Activated naive CD4-positive, alpha-beta T cell treated with Interleukin-2 at 50 U/mL for 16 hours (primary cell): ENCODE measurements at places on chromosomes 5 and 9.
A peak's percentile ranks its signal among the peaks of the same experiment; 100 is the strongest.

- DNase-seq, result no peak
Measured at GRCh38 chr5:87258507-87258906, 9.2 kb upstream of the RASA1 start.

- DNase-seq, result no peak
Measured at GRCh38 chr9:116877072-116877471, 190.0 kb downstream of the TRIM32 start.

- DNase-seq, result no peak
Measured at GRCh38 chr5:160289356-160289651, 23.1 kb downstream of the CCNJL start.

DNA sequence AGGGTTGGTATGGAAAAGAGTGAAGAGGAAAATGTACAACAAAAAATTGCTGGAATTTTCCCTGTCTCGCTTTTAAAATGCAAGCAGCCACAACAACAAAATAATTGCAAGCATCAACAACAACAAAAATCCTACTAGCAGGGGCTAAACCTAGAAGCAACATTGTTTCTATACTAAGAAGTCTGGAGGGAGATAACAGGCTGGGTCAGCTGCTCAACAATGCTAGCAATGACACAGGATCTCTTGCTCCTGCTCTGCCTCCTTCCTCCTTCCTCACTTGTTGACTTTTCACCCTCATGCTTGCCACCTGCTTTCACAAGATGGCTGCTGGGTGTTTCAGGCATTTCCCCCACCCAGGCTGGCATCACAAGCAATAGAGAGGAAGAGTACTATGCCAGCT lies 7.6 kb upstream of the AOPEP start:
- DNase-seq, result no peak

GRCh38 chr9:17905781-17906175 lies 326.9 kb downstream of the SH3GL2 start:
- DNase-seq, result no peak

- DNase-seq, result no peak
Measured at GRCh38 chr5:141680751-141681201, 1.3 kb downstream of the ARAP3 start.

- DNase-seq, result no peak
Measured at GRCh38 chr9:38154501-38155421, 85.7 kb upstream of the SHB start.

- no peak for DNase-seq
Measured at GRCh38 chr5:100667161-100667630, 132.0 kb downstream of the FAM174A start.

DNA sequence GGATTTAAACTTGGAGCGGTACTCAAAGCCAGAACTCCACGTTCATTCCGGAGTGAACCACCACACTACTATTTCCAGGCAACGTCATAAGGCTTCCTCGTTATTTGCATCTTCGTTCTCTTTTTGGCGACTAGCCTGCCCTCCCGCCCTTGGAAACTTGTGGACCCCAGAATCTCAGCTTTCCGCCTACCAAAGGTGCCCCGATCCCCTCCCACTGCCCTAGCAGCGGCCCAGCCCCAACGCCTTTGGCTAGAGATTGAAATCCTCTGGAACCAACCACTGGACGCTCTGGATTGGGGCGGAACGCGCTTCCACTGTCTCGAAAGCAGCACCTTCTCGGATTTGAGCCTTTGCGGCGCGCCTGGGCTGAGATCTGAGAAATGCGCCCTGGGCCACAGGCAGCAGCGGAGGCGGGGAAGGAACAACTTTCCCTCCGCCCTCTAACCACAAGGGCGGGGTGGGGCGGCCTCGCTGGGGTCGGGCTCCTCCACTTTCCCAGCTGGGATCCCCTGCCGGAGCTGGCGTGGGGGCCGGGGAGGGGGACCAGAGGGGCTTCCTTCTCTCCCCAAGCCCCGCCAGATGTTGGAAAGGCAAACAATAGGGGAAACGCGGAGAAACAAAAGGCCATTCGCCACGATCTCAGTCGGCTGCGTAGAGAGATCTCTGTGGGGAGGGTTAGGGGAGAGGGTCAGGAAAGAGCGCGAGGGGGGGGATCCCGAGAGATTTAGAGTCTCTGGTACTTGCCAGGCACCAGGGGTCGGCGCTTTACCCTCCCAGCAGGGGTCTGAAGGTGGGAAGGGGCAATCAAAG lies 1.3 kb downstream of the MOB3B start:
- peak; percentile 51 for DNase-seq

GRCh38 chr5:176897263-176897662 lies 1.9 kb downstream of the HK3 start:
- no peak for DNase-seq

GRCh38 chr9:130181678-130182380 lies 9.6 kb downstream of the NCS1 start:
- DNase-seq, result no peak

GRCh38 chr5:83686251-83686650 lies 34.4 kb downstream of the HAPLN1 start:
- no peak for DNase-seq

DNA sequence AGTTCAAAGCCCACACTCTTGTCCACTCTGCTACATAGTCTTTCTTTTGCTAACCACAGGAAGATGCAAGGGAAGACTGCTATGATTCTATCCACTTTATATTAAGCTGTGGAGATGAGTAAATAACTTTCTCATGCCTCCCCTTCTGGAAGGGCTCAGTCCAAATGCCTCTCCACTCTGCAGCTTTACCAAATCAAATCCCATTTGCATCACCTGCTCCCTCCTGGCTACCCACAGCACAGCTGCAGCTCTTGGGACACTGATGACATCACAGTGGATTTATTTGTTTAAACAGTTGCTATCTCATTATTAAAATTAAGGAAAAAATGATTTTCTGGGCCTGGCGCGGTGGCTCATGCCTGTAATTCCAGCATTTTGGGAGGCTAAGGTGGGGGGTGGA lies 1544.9 kb upstream of the WWC1 start:
- no peak for DNase-seq

- no peak for DNase-seq
Measured at GRCh38 chr5:123882319-123882964, 370.5 kb downstream of the CSNK1G3 start.

- no peak for DNase-seq
Measured at GRCh38 chr9:3903906-3904305, 378.1 kb upstream of the RFX3 start.

GRCh38 chr5:121954086-121954485 lies 7.7 kb upstream of the SRFBP1 start:
- DNase-seq, result no peak

DNA sequence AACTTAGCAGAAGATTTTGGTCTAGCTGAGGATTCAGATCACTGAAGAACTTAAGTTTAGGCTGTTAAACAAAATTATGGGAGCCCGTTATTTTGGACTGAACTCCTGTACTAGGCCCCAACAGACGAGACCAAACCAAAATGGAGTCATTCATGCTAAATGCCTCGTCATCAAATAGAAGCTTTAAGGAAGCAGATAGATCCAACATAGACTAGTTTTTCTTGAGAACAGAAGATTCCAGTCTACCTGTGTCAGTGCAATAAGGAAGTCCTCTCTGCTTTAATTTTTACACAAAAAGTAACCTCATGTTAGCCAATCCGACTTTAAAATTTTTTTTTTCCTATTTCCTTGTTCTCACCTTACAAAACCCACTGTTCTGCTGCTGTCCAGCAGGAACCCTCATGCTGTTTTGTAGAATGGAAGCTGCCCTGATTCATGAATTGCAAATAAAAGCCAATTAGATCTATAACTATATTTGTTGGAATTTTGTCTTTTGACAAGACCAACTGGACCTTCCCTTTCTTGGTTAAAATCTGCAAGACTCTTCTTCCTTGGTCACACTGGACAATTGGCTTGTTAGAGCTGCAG lies 29.0 kb upstream of the GOLM1 start:
- no peak for DNase-seq

GRCh38 chr5:16160706-16161105 lies 18.9 kb downstream of the MARCHF11 start:
- no peak for DNase-seq

- DNase-seq, result no peak
Measured at GRCh38 chr5:2904956-2905355, 153.5 kb upstream of the IRX2 start.

- no peak for DNase-seq
Measured at GRCh38 chr5:3741374-3741770, 145.7 kb downstream of the IRX1 start.

DNA sequence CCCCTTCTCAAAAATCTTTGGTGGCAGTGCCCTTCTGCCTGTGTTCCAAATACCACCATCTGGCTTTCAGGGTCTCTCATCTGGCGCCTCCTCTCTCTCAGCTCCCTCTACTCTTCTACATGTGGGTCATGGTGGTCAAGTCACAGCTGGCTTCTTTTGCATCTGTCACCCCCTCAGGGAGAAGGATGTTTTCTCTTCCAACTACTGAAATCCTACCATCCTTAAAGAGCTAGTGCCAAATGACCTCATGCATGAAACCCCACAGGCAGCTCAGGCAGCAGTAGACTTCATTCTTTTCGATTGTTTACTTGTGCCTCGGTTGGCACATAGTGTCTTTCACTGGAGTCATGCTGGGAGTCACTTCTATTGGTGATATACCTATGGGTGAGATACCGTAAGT lies 219.2 kb downstream of the DCP2 start:
- DNase-seq, result no peak

DNA sequence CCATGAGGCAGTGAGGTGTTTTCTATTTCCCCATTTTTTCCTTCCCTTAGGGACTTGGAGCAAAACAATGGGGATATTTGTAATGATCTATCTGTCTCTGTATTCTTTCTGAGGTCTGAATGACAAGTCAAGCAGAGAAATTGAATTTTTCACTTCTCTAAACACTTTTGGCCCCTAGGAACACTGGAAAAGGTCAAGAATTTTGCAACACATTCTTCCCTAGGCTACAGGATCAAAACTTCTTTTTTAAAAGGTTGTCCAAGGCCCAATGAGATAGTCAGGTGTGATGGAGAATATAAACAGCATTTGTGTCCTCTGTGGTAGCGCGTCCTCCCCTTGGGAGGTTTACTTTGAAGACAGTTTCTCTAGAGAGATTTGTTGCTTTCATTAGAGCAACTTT lies 620.5 kb downstream of the TLR4 start:
- DNase-seq, result no peak

DNA sequence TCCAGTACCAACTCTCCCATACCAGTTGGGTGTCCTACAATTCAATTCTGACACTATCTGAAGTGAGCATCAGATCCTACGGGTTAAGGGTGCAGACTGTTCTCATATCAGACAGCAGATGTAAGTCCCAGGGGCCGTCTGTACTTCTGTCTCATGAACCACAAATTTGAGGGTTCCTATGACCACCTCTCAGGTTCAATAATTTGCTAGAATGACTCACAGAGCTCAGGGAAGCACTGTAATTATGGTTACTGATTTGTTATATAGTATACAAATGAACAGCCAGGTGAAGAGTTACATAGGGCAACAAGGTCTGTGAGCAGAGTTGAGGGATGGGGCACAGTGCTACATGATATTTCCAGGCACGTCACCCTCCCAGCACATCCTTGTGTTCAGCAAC lies 499.1 kb downstream of the DMAC1 start:
- DNase-seq, result no peak

DNA sequence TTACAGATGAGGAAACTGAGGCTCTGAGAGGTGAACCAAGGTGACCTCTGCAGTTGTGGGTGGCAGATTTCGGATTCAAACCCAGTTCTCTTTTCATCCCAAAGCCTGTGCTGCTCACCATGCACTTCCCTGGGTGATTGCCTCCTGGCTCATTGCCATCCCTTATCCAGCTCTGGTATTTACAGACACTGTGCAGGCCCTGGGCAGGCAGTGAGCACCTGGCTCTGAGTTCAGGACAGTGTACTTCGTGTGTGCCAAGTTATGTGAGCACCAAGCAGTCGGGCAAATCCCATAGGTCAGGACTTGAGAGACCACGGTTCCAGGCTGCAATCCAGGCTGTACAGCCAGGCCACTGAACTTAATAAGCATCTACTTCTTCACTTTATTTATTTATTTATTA lies 1.4 kb downstream of the LRSAM1 start:
- no peak for DNase-seq

GRCh38 chr5:10699987-10700386 lies 61.0 kb downstream of the DAP start:
- DNase-seq, result no peak

GRCh38 chr9:86549401-86549811 lies 195.2 kb upstream of the TUT7 start:
- no peak for DNase-seq

DNA sequence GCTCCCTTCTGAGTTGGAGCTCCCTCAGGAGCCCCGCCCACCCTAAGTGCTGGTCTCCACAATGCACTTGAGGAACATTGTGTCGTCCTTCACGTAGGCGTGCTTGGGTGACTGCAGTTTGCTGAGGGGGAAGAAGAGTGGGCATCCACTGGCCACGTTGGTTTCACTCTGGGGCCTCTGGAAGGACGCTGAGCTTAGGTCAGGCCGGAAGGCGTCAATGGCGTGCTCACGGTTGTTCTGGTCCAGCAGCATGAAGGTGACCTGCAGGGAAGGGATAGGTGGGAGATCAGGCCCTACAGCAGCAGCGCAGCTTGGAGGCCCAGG lies 21.7 kb downstream of the TRAF1 start:
- no peak for DNase-seq

GRCh38 chr5:105146867-105147266 lies 1584.3 kb upstream of the NUDT12 start:
- no peak for DNase-seq

DNA sequence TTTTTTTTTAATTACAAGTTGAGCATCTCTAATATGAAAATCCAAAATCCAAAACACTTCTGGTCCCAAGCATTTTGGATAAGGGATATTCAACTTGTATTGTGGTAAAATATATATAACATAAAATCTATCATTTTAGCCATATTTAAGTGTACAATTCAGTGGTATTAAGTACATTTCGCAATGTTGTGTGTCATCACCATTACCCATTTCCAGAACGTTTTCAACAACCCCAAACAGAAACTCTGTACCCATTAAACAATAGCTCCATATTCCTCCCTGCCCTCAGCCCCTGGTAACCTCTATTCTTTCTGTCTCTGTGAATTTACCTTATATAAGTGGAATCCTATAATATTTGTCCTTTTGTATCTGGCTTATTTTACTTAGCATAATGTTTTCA lies 24.9 kb downstream of the TICAM2 start:
- no peak for DNase-seq

- DNase-seq, result no peak
Measured at GRCh38 chr9:9913276-9913832, 699.4 kb downstream of the PTPRD start.

- DNase-seq, result no peak
Measured at GRCh38 chr9:135073741-135074305, 13.6 kb upstream of the OLFM1 start.

GRCh38 chr5:116573279-116573701 lies 1.3 kb downstream of the SEMA6A start:
- DNase-seq, result no peak

DNA sequence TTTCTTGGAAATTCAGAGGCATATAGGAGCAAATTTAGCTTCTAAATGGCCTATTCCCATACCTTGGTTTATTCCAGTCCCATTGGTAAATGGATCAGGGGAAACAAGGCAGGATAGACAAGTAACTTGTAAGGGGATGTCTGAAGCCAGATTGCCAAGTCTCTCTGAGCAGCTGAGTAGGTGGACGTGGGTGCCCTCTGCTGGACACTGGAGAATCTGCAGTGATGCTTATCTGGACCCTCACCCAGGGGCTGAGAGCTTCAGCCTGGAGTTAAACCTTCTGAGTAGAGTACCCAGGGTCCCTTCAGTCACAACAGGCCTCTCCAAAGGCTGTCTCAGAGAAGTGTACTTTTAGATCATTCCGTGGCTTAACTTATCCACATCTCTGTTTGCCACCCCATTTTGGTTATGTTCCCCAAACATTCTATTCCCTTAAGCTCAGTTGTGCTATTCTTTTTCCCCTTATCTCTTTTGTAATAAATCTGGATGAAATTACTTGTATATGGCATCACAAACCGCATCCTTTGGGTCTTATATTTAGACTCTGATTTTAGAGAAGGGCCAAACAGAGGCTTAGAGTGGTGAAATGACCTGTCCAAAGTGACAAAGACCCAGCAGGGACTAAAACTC lies 218.3 kb upstream of the GLRA1 start:
- DNase-seq, result peak; percentile 65
